ENCODE measurements at places on chromosomes 2 and 18. TPM values are rescaled to one million over a fixed set of nuclear protein-coding genes. Genes with fewer than 3 reads are reported as not detected.
A peak's percentile ranks its signal among the peaks of the same experiment; 100 is the strongest.

DNA sequence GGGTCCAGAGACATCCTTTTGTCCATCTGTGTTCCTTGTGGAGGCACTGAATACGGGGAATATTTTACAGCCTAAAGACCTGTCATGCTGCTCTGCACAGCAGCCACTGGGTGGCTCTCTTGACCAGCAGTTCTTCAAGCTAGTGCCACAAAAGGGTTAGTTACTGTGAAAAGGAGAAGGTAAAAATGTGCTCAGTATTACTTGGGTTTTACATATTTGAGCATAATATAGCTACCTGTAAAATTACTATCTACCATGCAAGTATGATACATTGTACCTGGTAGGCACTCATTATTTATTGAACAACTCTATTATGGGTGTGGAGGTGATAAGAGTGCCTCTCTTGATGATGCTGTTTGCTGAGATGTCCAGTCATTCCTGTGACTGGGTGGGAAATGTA is 23.6 kb downstream of the FZD5 start:
- peak; percentile 30 for DNase-seq

GRCh38 chr2:183204397-183204796 is 80.2 kb downstream of the NUP35 start:
- no peak for DNase-seq

GRCh38 chr2:181776336-181776735 is 96.0 kb upstream of the NEUROD1 start:
- no peak for DNase-seq

GRCh38 chr2:98730707-98731040 is 258 bp downstream of the MGAT4A start:
- DNase-seq: peak; percentile 55

DNA sequence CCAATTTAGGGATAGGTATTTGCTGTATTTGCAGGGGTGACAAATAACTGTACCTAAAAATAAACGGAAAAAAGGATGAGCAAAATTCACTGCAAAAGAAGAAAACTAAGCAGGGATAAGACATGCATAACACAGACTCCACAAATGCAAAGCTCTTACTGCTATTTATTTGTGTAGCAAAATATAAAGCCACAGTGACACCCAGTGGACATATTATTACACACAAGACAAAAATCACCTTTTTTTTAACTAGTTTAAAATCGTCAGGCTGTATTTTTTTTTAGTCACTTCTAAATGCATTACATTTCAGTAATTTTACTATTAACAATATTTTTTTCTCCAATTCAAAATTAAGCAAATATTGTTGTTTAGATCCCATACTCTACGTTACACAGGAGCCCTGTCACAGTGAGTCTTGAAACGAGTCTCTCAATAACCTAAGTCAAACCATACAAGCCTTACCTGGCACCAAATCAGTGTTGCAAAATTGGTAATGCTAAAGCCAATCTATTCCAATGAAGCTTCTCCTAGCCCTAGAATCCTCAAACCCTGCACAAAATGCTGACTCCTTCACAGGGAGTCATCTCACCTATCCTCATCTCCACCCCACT is 23.7 kb downstream of the METTL4 start:
- DNase-seq: no peak

DNA sequence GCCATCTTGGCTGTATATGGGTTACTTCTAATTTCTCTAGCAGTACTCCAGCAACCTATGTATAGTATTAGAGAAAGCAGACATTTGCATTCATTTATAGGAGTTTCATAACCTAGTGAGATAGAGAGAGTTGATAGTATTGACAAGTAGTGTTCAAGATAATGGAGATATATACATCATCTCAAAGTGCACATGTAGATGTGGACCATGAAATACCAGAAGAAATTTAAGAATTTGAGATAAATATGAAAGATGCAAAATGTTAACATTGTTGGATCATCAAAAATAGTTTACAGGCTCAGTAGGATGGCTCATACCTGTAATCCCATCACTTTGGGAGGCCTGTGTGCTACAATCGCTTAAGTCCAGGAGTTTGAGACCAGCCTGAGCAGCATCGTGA is 243.0 kb downstream of the MBD5 start:
- DNase-seq: no peak

DNA sequence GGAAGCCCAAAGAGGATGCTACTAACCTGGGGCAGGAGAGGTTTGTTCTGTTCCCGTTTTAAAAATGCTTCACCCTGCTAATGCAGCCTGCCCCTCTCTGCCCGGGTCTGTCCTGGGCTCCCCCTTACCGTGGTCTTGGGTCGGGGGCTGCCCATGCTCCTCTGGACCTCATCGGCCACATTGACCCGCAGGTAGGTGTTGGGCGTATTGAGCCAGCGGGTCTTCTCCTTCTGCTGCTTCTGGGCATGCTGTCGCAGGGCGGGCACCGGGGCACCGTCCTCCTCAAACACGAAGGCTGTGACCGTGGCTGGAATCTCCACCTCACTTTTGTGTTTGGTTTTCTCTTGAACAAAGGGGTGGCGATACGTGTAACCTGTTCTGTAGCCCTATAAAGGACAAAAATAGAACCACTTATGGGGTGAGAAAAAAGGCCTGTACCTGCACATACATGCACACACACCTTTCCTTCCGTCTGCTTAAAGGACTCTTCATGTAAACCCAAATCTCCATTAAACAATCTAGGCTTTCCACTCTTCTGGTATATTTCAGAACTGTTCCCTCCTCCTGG is 89.3 kb downstream of the ADD2 start:
- DNase-seq: no peak

- no peak for DNase-seq
These were observed 204.2 kb downstream of the TPGS2 start for GRCh38 chr18:36624451-36625167.

GRCh38 chr2:17901246-17901645 is 22.8 kb downstream of the KCNS3 start:
- DNase-seq: no peak

- DNase-seq: no peak
These were observed 233.7 kb upstream of the SPOPL start for GRCh38 chr2:138267902-138268254.

GRCh38 chr2:159892990-159893810 is 95.2 kb upstream of the CD302 start:
- DNase-seq: no peak

- DNase-seq: no peak
These were observed 38.7 kb upstream of the SERTAD2 start for GRCh38 chr2:64692401-64692800.

GRCh38 chr18:4987452-4988405 is 209.3 kb downstream of the AKAIN1 start:
- no peak for DNase-seq

DNA sequence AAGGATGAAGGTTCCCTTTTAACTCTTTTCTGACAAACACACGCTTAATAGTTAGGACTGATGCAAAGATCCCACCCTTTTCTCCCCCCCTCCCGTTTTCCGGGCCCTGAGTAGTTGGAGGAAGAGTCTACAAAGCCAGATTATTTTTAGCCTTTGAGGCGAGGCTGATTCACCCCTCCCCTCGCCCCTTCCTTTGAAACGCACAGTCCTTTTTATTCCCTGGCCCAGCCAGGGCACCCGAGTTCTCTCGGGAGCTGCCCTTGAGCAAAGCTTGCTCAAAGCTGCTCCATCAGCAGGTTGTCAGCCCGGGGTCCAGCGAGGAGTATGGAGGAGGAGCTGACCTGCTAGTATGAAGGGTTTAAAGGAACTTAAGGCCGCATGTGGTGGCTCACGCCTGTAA is 47.1 kb upstream of the SPRED2 start:
- no peak for DNase-seq

DNA sequence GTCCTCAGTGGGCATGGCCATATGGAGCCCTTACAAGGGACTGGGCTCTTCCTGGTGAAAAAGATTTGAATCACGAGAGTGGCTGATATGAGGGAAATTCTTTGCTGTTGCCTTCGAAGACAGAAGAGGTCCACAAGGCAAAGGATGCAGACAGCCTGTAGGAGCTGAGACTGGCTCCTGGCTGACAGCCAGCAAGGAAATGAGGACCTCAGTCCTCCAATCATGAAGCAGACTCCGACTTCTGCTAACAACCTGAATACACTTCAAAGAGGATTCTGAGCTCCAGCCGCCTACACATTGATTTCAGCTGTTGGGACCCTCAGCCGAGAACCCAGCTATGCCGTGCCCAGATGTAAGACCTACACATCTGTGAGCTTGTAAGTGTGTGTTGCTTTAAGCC is 3.0 kb upstream of the ST8SIA5 start:
- DNase-seq: no peak

DNA sequence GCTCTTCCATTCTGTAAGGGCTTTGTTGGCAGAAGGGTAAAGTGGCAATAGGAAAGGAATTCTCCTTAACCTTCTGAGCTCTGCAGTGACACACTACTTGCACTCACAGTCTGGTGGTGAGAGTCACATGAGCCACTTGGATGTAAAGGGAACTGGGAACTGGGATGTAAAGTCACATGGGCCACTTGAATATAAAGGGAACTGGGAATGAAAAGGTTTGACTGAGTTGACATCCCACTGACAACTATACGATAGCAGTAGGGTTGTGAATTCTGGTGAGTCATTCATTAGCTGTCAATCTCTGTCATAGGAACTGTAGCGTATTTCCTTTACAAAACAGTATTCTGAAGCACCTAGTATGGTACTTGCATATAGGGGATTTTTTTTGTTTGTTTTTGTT is 5.5 kb downstream of the RPE start:
- DNase-seq: no peak

- no peak for DNase-seq
These were observed 73.6 kb downstream of the CYBRD1 start for GRCh38 chr2:171595896-171596295.

GRCh38 chr2:217711188-217711587 is 291.6 kb downstream of the TNS1 start:
- DNase-seq: no peak

GRCh38 chr2:29433920-29434319 is 318.7 kb downstream of the CLIP4 start:
- DNase-seq: no peak

DNA sequence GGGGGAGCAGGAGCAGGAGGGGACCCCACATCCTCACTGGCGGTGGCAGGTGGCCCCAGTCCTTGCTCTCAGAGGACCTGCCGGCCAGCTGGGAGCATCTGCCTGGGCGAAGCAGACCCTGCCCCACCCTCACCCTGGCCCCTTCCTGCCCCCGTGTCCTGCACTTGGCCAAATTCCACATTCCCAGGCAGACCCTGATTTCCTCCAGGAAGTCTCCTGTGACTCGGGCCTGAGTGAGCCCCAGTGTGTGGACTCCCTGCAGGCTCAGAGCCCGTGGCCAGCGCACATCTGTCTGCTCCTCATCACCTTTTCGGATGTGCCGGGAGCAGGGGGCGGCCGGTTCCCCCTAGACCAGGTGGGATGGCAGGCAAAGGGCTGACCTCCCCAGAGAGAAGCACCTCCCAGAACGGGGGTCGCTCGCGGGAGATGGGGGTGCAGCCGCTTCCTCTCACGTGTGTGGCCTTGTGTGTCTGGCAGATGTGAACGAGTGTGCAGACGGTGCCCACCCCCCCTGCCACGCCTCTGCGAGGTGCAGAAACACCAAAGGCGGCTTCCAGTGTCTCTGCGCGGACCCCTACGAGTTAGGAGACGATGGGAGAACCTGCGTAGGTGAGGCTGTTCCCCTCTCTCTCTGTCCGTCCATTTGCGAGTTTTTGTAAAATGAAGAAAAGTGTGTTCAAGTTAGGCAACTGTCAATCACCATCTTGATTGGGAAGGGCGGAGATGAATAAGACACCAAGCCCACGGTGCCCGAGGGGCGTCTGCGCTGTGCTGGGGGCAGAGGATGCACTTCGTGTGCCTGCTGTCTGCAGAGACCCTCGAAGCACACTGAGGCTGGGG is 90.4 kb downstream of the TPO start:
- DNase-seq: no peak

- no peak for DNase-seq
These were observed 16.2 kb downstream of the SAG start for GRCh38 chr2:233323851-233324250.

GRCh38 chr18:1658908-1659566 is 754.4 kb downstream of the ADCYAP1 start:
- no peak for DNase-seq

- no peak for DNase-seq
These were observed 45.6 kb downstream of the HDLBP start for GRCh38 chr2:241269707-241270520.

GRCh38 chr2:95061601-95062183 is 36.2 kb downstream of the MAL start:
- DNase-seq: no peak

GRCh38 chr18:63844254-63844653 is 43.3 kb upstream of the SERPINB2 start:
- DNase-seq: no peak

DNA sequence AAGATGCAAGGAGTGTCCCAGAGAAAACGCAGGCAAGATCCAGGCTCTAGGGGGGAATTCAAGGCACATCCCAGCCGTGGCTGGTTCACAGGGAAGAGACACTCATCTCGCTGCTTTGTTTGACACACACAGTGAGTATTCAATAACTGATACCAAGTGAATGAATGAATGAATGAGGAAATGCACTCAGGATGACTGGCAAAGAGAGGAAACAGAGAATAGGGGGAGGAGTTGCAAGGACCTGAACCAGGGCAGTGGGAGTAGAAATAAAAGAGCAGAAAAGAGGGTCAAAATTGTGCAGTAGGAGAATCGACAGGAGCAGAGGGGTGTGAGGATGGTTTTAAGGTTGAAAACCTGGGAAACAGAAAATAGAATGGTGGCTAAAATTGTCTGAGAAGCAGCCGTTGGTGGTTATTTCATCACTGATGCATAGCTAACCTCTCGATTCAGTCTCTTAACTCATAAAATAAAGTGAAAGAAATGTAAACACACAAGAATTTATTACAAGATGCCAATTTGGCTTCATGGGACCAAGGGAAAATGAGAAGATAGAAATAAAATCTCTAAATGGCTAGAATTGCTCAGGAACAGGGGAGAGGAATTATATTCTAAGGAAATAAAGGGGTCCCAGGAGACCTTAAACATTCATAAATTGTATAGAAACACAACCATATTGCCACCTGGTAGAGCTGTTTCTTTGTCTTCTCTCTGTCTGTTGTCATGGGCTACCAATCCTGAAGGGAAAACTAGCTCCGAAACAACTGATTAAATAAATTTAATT is 63.9 kb upstream of the PHLPP1 start:
- no peak for DNase-seq

DNA sequence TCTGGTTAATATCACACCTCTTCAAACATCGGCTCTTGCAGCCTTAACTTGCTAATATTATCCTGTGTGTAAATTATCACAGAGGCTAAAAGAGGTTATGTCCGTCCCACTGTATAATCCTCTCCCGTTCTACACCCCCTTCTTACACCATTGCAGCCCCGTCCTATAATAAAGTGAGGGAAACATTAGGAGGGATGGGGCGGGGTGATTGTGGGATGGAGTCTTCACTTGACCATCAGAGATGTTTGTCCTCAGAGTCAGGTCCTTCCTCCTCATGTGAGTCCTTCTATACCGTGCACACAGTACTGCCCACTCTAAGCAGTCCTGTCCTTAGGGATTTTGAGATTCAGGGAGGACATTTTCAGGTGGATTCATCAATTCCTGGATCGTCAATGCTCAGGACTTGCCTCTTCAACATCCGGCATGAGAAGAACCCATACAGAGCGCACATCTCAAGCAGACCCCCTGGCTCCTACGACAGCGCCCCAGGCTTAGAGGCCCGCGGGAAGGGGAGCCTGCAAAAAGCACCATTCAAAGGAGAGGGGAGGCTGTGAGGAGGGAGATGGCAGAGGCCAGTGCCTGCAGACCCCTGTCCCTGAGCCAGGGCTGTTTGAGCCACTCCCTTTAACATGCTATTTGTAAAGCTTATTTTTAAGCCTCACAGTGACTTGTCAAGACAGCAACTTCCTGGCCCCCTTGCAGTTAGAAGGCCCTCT is 42.8 kb upstream of the ASB18 start:
- DNase-seq: no peak

SYT4 gene
- 1.9 TPM for total RNA-seq

GKN1 gene
- total RNA-seq: not detected

TTLL4 gene
- 34.3 TPM for total RNA-seq

MYO1B gene
- total RNA-seq: 16.4 TPM

THSD7B gene
- total RNA-seq: 0.67 TPM

All from uterus (tissue), 4 donors.